ENCODE measurements at places on chromosomes 5 and 9.

GRCh38 chr5:157050050-157050449, 8.9 kb downstream of the HAVCR1 start:
- peak; percentile 33 for DNase-seq

GRCh38 chr9:116232424-116233159, 79.0 kb downstream of the PAPPA start:
- no peak for DNase-seq

DNA sequence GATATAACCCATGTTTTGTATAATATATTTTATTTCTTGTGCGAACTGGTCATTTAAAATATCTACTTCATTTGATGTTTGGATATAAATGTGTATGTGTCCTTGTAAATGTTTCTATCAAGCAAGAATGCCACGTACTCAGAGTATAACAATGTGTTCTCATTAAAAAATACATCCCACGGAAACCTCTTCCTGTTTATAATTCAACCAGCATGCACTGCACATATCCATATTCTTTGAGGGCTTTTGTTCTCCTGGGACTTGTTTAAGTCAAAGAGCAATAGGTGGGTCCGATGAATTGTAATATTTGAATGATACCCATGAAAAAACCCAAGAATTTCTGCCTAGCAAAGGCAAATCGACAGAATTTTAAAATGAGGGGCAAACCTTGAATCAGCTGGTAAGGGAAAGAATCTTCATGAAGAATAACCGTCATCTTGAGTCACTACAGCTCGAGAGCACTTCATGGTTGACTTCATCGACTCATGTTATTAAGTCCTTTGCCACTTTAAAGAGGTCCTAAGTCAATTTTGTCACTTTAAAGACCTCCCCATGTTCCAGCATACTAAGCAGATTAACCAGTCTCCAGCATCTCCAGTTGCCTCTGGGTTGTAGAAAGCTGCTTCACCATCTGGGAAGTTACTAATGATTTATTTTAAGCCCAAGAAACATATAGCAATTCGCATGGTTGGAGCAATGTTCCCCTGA, 80.6 kb downstream of the NPR3 start:
- DNase-seq: no peak

DNA sequence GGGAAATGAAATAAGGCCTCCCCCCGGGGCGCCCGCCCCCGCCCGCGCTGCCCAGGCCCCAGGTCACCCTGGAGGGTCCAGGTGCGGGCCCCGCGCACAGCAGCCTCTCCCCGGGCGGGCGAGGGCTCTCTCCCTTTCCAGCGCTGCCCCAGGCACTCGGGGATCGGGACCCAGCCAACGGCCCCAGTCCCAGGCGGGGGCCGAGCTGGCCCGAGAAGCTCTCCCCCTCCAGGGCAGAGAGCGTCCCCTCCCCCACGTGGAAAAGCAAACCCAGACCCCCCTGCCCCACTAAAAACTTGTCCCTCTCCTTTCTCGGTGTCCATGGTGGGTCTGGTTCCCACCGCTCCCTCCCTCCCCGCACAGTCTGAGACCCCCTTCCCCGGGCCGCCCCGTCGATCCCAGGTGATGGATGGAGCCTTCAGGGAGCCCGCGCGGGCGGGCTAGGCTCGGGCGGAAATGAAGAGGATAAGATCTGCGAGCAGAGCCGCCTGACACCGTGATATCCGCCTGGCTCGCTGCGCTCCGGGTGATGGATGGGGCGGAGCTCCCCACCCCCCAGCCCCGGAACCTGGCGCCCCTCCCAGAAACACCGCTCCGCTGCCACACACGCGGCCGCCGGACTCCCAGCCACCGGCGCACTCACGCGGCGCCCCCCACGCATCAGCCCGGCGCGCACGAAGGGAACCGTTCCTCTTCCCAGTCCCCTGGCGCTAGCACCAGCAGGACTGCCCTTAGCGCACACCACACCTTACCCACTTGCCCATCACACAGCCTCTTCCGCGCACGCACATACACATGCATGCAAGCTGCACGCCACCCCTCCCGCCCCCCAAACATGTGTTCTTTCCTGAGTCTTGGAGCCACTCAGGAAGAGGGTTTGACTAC, 81.7 kb upstream of the ZBTB43 start:
- DNase-seq: peak; percentile 88

DNA sequence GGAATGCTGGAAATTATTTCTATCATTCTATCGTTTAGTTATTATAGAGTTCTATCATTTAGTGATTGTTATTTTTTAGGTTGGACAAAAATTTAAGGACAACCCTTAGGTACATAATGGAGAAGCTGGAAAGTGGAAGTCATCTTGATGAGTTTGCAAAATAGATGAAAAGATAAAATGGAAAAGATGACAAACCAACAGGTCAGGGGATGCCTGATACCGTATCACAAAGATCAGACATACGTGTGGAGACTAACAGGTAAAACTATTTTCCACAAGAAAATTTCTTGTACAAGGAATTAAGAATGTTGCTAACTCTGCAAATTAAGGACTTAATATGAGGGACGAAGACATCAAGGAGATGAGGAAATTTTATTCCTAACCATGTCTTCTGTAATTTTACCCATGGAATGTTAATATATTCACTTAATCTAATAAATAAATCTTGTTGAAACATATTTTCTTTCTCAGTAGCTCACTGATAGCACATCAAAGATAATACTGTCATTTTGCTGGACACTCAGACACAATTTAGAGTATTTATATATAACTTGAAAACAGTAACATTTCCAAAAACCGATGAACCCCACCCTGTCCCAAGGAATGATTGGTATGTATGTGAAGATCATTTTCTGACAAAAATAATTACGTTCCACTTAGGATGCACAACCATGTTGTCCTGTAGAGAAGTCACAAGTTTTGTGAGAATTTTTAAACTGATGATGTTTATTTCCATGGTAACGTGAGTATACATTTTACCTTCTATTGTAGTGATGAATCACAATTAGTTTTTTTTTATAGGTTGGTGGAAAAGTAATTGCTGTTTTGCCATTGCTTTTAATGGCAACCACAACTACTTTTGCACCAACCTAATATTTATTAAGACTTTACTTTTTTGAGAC, 2.6 kb downstream of the LURAP1L start:
- DNase-seq: no peak

DNA sequence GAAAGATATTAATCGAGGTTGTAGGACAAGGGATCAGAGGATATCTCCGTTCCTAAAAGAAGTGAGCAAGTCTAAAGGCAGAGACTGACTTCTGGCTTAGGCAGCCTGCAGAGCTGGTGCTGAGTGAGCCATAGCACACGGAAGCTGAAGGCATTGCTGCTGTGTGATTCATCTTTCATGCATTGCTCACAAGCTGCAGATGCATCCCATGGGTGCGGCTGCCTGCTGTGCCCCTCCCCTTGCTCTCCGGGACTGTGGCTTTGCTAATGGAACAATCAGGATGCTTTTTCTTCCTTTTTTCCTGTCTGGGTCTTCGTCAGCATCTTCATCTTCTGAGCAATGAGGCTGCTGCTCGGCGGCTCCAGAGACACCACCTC, 341.4 kb downstream of the DIRAS2 start:
- no peak for DNase-seq

DNA sequence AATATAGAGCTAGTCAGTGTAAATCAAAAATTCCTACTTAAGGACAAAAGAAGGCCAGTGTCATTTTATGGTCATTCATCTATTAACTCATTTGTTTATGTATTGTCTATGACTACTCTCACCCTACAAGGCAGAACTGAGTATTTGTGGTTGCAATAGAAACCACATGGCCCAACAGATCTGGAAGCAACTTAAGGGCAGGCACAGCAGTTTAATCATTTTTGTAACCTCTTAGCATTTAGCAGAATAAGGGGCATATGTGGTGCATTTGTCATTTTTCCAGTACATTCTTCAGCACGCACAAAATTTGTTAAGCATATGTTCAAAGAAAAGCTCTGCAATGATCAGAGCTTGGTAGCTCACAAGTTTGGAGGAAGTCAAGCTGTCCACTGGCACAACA, 1.1 kb downstream of the FKBP15 start:
- DNase-seq: no peak

DNA sequence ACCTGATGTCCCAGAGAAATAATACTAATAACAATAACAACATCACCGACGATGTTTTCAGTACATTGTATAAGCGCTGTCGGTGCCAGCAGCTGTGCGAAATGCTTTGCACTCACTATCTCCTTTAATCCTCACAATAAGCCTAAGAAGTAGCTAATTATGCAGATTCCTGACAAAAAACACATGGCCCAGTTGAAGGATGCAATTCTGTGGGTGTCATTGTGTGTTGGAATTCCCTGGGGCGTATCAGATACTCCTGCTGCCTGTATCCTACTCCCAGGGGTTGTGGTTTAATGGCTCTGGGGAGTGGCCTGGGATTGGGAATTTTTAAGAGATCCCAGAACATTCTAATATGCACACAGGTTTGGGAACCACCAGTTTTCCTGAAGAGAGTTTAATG, 154.0 kb downstream of the RGS3 start:
- no peak for DNase-seq

GRCh38 chr5:104016646-104017045, 454.1 kb upstream of the NUDT12 start:
- no peak for DNase-seq

- no peak for DNase-seq
Observed at GRCh38 chr5:83443534-83443933, 28.0 kb upstream of the VCAN start.

- DNase-seq: no peak
Observed at GRCh38 chr5:150647275-150648251, 7.1 kb downstream of the SYNPO start.

- DNase-seq: peak; percentile 58
Observed at GRCh38 chr9:5336688-5337087, 3.0 kb downstream of the RLN1 start.

DNA sequence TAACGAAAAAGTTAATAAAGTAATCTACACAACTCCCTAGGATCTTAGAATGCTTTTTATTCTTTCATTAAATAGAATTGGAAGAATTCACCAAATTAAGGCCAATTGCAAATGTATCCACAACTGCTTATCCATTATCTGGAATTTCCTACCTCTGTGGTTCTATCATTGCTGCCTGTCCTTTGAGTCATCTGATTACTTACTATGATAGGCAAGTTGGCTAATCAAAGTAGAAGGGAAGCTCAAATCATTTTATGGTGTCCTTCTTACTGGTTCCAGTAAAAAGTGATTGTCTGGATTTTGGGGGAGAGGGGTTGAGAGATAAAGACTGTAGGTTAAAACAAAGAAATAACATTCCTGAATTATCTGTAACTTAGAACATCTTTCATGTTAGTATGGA, 161.4 kb upstream of the GNA14 start:
- DNase-seq: no peak

DNA sequence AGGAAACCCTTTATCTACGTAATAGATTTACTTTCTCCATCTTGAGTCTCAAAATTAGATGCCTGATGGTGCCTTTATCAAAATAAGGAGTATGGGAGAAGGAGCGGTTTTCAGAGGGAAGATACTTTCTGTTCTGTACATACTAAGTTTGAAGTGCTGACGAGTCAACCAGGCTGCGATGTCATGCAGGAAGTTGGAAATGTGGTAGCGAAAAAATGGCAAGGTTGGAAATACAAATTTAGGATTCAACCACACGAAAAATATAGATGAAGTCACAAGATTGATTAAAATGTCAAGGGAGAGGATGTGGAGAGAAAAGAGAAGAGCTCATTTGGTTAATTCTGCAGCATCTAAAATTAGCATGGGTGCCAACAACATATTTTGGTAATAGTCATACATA, 129.5 kb downstream of the FOXD1 start:
- no peak for DNase-seq

- no peak for DNase-seq
Observed at GRCh38 chr9:37924538-37924937, 20.6 kb upstream of the SLC25A51 start.

DNA sequence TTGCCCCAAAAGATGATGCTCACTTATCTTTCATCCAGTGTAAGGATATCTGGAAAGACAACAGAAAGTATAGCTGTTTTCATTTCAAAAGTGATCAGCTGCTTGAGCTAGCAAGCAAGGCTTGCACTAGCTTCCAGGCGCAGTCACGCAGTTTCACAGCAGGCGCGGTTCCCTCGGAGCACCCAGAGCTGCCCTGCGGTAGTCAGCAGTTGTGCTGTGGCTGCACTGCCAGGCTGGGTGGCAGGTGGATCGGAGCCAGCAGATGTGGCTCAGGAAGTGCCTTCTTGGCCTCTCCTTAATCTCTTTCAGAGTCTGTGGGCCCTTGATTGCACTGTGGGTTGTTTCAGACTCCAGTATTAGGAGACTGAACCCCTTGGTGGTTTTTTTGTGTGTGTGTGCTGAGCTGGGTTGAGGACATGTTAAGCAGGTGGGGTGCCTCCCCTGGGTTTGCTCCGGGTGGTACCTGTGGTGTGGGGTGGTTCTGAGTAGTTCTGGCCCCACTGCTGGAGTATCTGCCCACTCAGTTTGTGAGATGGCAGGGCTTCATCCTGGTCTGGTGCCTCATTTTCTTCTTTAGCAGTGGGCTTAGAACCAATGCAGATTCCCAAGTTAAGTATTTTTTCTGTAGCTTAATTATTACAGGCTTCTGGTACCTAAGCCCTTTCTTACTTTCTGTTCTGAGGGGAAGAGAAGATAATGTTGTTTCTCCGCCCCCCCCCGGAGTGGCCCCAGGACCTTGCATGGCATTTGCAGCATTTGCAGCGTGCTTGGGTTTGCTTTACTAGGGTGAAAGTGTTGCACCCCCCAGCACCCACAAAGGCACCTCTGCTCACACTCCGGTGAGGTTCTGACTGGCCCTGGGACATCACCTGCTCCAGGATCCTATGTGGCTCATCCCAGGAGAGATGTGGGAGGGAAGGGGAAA, 16.4 kb downstream of the TENT4A start:
- peak; percentile 59 for DNase-seq

DNA sequence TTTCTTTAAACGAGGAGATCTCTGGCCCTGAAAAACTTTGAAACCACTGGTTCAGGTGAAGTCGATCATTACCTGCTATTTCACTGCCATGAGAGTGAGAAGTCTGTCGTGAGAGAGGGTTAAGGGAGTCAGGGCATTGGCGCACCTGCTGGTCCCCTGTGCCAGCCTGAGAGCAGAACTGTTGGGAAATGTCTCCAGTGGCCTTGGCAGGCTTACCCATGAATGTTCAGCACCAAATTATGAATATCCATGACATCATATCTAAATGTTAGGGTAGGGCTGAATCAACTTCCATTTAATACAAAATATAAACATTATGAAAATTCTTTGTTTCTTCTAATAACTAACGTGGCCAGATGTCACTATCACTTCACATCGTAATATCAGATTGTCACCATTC, 379.3 kb downstream of the KDM4C start:
- no peak for DNase-seq

Data from CD4-positive, alpha-beta T cell treated with Interleukin-17A for 4 hours (primary cell).